T1000 (cell line): ENCODE measurements at places on chromosomes 3 and 15.
A peak's percentile ranks its signal among the peaks of the same experiment; 100 is the strongest.

GRCh38 chr15:58163985-58164384, 25.8 kb downstream of the AQP9 start:
- no peak for DNase-seq

- DNase-seq = no peak
These were observed 68.1 kb upstream of the NMNAT3 start for GRCh38 chr3:139745831-139746230.

- peak; percentile 40 for DNase-seq
These were observed 63.4 kb upstream of the C15orf39 start for GRCh38 chr15:75138016-75138999.

DNA sequence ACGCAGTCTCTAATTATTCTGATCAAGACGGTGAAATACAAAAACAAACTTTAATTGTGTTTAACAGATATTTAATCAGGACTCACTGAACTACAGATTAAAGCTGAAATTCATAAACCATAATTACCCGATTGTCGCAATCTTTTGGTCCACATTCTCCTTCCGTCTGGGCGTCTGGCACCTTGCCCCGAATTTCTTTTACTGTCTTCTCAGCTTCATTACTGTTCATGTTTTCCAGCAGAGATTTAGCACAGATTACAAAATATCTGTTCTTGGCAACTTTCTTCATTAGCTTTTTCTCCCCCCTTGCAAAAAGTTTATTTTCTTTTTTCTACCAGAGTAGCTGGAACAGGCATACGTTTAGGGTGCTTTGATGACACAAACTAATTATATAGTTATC, 271.4 kb downstream of the TIGIT start:
- DNase-seq = no peak

GRCh38 chr3:127808197-127808596, 14.1 kb downstream of the MGLL start:
- no peak for DNase-seq

- DNase-seq = no peak
These were observed 7.6 kb downstream of the RTP2 start for GRCh38 chr3:187694801-187695200.

- no peak for DNase-seq
These were observed 108.0 kb downstream of the IL1RAP start for GRCh38 chr3:190621927-190622326.

GRCh38 chr3:113690482-113690881, 6.0 kb downstream of the USF3 start:
- DNase-seq = no peak

DNA sequence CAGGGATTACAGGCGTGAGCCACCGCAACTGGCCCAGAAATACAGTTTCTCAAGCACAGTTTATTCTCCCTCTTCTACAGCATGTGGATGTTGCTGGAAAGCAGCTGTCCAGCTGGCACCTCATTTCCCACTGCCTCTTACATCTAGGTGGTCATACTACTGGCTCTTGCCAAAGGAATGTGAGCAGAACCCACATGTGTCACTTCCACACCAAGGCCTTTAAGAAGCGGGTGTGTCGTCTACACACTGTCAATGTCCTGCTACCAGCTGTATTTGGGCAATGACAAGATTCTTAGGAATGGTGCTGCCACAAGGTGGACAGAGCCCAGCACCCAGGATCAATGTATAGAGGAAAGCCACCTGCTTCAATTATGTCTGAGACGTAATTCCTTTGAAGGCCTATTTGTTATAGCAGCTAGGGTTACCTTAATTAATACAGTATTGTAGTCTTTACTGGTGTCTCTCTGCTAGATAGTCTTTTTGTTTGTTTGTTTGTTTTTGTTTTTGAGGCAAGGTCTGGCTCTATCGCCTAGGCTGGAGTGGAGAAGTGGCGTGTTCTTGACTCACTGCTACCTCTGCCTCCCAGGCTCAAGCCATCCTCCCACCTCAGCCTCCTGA, 15.1 kb upstream of the RAB7A start:
- DNase-seq = no peak

DNA sequence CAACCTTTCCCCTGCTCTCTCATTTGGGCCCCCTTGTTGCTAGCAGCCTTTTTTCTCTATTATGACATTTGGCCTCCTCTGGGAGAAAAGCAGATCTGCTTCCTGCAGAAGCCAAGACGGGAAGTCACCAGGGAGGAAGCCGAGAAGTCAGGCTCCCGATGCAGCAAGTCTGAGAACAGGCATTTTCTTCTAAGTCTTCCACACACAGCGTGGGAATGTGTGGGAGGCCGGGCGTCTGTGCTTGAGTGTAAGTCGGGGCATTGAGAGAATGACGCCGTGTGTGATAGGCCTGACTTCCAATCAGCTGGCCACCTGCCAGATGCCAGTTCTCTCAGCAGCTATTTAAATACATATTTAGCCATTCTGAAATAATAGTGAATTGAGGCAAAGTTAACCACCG, 75.8 kb upstream of the FAM98B start:
- DNase-seq = no peak

GRCh38 chr15:92805080-92805690, 94.9 kb upstream of the CHD2 start:
- no peak for DNase-seq
